ENCODE measurements at places on chromosomes 1 and 21. TPM values are rescaled to one million over a fixed set of nuclear protein-coding genes. Genes with fewer than 3 reads are reported as not detected.

The ZNF691 gene
- 9.9 TPM for total RNA-seq

The BRINP2 gene
- total RNA-seq, result 0.07 TPM

DNA sequence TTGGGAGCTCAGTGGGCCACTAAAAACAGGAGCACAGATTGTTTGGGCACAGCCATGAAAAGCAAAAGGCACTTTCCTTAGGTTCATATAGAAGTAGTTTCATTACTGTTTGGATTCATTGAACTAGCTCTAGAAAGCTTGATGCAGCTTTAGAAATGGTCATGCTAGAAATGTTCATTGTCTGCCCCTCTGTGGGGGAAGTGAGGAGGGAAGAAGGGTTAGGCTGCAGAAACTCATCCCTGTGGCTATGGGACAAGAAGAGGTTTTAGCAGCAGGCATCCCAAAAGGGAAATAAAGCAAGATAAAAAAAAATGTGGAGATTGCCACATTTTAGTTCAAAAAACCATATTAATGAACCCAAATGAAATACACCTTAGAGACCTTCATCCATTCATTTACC lies 359.6 kb upstream of the PTBP2 start:
- no peak for DNase-seq

GRCh38 chr1:231039161-231040018 lies 664 bp downstream of the FAM89A start:
- peak; percentile 90 for DNase-seq

DNA sequence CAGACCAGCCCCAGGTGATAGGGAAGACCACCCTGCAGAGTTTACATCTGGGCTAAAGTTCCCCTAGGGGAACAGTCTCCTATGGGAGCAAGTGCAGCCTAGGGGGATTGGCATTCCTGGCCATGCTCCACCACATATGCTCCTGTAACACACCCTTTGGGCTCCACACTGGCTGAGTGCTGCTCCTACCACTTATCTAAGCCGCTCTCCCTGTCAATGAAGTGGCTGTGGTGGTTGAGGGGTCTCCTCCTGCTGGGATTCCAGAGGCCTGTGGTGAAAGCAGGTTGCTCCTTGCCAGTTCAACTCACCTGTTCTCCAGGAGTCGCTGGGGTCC lies 51.1 kb downstream of the COL24A1 start:
- DNase-seq, result no peak

The FCRL4 gene
- not detected for total RNA-seq

Measured in upper lobe of left lung (tissue), 6 donors.